ENCODE measurements at places on chromosomes 6 and 20.

- no peak for DNase-seq
Measured at GRCh38 chr6:104766595-104766994, 93.1 kb downstream of the HACE1 start.

- DNase-seq = no peak
Measured at GRCh38 chr20:4613184-4613583, 108.5 kb upstream of the PRND start.

- no peak for DNase-seq
Measured at GRCh38 chr6:73901311-73901710, 205.3 kb downstream of the CD109 start.

- DNase-seq = no peak
Measured at GRCh38 chr20:8355453-8355852, 223.4 kb downstream of the PLCB1 start.

DNA sequence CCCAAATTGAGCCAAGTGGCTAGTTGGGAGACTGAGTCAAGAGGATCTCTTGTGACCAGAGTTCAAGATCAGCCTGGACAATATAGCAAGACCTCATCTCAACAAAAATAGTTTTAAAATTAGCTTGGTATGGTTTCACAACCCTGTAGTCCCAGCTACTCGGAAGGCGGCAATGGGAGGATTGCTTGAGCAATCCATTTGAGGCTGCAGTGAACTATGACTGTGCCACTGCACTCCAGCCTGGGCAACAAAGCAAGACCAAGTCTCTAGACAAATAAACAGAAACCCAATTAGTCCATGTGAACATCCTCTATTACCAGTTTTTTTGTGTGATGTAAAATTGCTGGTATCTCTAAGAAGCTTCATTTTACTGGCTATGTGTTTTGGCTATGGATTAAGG is 106.2 kb downstream of the TULP4 start:
- DNase-seq = no peak

GRCh38 chr20:9660236-9660868 is 146.0 kb downstream of the LAMP5 start:
- DNase-seq = no peak

- peak; percentile 40 for DNase-seq
Measured at GRCh38 chr20:362271-363254, 15.7 kb downstream of the NRSN2 start.

- peak; percentile 41 for DNase-seq
Measured at GRCh38 chr6:44304282-44305199, 8.6 kb downstream of the AARS2 start.

- no peak for DNase-seq
Measured at GRCh38 chr6:107399935-107400334, 59.4 kb downstream of the PDSS2 start.

DNA sequence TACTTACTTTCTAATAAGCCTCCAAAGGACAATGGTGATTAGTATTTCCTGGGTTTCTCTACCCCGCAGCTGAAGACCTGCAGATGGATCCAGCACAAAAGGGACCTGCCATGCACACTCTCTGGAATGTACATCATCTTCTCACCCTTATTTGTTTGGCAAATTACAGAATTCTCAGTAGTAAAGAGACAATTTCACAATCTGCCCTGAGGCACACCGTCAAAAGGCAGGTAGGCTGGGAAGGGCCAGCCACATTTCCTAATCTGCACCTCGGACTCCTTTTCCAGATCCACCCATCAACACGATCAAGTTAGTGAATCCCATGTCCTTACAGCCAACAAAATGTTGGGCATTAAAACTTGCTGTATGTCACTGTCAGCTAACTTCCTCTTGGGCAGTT is 4.9 kb downstream of the OVOL2 start:
- no peak for DNase-seq

DNA sequence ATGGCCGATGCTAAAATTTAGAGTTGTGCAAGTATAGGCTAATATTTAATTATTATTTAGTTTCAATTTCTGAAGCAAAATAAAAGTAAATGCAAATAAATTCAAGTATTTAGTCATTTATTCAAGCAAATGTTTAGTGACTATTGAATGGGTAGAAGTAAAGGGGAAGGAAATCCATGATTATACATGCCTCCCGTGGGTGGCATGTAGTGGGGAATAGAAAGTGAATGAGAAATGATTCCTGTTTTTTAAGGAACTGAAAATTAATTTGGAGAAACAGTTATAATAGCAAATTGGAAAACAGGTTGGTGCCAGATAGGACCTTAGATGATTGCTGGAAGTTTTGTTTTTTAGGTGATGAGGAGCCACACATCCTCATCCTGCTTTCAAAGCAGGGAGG is 35.4 kb downstream of the FAM229B start:
- no peak for DNase-seq

DNA sequence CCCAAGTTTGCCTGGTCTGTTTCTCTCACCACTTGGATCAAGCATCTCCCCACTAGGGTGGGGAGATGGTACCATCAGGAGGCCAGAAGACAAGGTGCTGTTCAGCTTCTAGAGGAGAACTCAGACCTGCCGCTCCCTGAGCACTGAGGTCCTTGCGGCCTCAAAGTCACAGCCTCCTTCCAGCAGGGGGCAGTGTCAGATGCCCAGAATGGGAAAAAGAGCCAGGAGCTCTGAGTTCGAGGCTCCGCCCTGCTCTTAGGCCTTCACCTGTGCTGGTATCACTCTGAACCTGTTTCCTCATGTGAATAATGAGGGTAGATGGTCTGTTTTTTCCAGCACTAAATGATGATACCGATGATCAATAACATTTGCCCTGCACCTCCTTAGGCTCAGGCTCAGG is 68.7 kb downstream of the TOX2 start:
- peak; percentile 44 for DNase-seq

- no peak for DNase-seq
Measured at GRCh38 chr20:3183896-3184612, 10.7 kb upstream of the LZTS3 start.

DNA sequence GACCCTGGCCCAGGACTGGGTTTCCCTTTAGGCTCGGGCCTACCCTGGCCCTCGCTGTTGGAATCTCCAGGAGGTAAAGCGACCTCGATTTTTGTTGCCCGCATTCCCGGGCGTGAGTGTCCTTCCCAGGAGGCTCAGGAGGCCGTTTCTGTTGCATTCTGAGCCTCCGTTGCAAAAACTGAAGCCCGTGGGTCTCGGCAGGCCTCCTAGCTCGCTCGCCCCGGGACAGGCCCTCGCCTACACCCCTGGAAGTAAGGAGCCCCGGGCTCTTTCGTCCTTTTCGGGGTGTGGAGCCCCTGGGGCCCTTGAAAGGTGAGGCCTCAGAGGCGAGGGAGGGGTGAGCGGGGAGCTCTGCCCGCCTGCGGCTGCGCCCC is 2.3 kb downstream of the NR2E1 start:
- no peak for DNase-seq

DNA sequence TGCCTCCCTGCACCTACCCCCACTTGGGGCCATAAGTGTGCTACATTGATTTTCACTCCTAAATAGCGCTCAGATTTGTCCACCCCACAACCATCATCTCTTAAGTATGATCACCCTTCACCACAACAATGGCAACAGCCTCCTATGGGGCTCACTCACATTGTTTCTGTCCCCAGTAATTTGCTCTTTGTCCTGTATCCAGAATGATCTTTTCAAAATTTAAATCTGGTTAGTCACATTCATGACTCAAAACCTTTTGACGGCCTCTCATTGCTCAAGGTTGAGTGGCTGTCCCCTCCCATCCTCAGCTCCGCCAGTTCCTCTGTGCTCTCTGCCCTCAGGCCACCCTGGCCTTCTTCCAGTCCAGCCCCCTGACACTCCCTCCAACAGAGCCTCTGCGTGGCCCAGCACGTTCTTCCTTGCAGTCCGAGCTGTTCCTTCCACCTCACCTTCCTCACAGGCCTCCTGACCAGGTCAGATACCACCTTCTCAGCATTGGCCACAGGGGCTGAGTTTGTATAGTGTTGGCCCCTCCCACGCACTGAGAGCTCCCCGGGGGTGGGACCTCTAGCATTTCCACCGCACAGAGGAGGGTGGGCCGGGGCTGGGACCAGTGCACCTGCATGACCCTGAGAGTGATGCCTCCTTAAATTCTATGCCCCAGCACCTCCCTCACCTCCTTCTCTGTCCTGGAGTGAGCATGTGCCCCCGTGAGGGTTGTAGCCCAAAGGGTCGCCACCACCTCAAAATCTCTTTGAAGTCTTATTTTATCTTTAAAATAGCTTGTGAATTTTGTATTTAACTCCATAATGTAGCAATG is 2.4 kb upstream of the PPP1R3G start:
- no peak for DNase-seq

DNA sequence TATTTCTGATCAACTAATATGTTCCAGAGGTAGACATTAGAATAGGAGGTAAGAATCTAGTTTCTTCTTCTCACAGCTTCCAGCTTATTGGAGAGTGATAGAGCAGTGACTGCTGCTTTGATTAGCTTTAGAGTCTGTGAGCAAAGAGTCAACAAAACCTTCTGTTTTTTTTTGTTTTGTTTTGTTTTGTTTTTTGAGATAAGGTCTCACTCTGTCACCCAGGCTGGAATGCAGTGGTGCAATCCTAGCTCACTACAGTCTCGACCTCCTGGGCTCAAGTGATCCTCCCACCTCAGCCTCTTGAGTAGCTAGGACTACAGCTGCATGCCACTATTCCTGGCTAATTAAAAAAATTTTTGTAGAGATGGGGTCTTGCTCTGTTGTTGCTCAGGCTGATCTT is 39.3 kb downstream of the TSBP1 start:
- DNase-seq = no peak

DNA sequence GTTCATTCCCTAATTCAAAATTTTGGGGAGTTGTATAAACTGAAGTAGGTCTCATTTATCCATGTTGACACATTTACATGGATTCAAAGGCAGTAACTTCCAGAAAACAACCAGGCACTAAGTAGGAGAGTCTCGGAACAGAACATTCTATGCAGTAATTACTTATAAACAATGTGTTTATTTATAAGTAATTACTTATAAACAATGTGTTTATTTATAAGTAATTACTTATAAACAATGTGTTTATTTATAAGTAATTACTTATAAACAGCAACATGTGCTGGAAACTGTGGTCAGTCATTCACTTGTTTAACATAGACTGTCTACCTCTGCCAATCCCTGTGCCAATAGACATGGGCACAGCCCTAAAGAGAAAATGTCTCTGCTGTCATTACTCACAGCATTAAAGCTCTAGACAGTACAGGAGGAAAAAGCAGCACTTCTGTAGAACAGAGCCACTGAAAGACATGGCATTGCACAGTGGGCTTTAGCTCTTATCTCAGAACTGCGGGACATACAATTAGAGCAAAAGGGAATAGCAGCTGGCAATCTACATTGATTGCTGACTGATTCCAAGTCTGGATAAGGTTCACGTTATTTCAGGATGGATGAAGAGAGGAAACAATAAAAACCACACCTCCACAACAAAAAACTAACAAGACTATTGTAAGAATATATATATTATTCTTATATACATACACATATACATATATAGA is 188.2 kb downstream of the WDR27 start:
- DNase-seq = no peak

DNA sequence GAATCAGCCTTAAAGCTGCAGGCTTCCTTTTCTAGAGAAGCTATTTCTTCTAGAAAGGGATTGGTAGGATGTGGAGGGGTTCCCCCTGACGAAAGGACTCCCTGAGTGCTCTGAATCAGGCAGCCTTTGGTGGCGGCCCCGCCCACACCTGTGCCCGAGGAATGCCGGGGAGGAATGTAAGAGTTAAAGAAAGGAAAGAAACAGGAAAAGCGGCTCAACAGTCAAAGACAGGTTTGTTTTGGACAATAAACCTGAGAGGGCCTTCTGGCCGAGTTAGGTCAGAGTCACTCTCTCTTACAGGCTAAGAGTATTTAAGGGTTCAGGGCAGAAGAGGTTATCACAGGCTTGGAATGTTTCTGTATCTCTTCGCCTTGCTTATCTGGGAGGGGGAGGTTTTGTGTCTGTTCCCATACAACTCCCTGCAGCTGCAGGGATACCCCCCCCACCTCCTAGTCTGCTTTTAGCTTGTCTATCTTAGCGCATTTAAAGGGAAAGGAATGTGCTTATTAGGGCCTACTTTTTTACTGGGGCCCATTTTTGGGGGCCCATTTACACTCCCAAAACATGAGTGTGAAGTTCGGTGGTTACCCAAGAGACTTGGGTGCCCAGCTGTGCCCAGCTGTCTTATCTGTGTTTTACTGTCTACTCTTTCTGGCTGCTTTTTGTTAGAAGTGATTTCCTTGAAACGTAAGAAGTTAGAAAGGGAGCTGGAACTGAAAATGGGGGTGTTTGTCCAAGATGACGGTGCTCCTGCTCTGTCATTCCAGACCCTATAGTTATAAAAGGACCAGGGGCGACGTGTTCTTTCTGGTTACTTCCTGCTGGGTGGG is 32.8 kb downstream of the DYNLT1 start:
- no peak for DNase-seq

DNA sequence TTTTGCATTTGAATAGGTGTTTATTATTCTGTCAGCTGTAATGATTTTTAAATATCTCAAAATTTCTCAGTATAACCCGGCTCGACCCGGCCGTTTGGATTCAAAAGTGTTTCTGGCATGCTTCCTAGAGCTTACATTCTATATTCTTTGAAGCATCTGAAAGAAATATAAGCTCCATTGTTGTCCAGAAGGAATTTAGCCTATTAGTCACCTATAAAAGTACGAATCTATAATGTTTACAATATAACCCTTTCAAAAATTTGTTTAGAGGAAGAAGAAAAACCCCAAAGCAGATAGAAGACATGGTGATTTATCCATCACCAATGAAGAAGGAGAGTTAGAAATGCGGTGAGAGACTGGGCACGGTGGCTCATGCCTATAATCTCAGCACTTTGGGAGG is 22.3 kb upstream of the HECA start:
- no peak for DNase-seq

DNA sequence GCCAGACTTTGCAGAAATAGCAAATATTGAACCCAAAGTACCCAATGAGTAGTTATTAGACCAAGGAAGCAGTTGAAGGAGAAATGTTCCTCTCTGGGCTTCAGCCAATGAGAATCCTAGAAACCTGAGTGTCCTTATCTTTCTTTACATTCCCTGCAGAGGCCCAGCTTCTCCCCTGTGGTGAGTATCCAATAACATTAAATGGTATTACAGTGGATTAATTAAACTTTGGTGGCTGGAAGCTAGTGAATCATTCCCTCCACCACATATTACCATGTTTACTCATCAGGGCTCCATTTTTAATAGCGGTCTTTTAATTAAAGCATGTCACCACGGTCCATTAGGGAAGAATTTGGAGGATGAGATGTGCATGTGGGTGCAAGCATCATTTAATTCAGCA is 74.0 kb downstream of the UNC5CL start:
- DNase-seq = no peak

DNA sequence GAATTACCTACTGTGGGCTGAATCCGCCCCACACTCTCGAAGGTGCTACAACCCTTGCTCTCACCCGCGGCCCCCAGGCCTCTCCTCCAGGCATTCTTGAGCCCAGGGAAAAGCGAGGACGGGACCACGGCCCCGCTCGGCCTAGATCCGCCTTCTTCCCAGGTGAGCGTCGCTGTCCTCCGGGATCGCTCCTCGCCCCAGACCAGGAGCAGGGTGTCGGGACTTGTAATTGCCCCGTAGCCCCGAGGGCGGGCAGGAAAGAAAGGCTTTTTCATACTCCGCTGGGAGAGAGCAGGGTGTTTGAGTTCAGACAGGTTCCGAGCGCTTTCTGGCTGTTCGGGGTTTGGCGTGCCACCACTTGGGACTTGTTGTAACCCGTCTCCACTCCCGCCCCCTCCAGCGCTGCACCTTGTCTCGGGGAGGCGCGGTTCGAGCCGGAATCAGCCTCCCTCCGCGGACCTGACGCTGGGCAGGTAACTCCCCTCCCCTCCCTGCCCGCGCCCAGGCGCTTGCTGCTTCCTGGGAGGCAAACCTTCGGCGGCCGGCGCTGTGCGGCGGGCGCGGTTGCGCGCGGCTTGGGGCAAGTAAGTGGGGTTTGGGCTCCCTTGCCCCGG is at the start of gene FAM83B:
Gene FAM83B, plus strand, starts transcription at position 529 of the 614 bp plus-strand sequence. CDS start 23,476 bp downstream, outside the sequence.
- no peak for DNase-seq

GRCh38 chr20:45545754-45546453 is 1.3 kb downstream of the EPPIN start:
- DNase-seq = no peak

Data from stimulated activated CD4-positive, alpha-beta T cell treated with anti-CD3 and anti-CD28 coated beads, Interleukin-4, amount 100 ng/mL, for 24 hours (primary cell).